Choroid plexus epithelial cell (primary cell): ENCODE measurements at places on chromosomes 13 and 19.
A peak's percentile ranks its signal among the peaks of the same experiment; 100 is the strongest.

- no peak for DNase-seq
These were observed 889 bp downstream of the UBL5 start for GRCh38 chr19:9828551-9829063.

- no peak for DNase-seq
These were observed 6.8 kb upstream of the ZNF135 start for GRCh38 chr19:58052256-58052655.

GRCh38 chr13:78675112-78675511 is 16.2 kb upstream of the OBI1 start:
- no peak for DNase-seq

DNA sequence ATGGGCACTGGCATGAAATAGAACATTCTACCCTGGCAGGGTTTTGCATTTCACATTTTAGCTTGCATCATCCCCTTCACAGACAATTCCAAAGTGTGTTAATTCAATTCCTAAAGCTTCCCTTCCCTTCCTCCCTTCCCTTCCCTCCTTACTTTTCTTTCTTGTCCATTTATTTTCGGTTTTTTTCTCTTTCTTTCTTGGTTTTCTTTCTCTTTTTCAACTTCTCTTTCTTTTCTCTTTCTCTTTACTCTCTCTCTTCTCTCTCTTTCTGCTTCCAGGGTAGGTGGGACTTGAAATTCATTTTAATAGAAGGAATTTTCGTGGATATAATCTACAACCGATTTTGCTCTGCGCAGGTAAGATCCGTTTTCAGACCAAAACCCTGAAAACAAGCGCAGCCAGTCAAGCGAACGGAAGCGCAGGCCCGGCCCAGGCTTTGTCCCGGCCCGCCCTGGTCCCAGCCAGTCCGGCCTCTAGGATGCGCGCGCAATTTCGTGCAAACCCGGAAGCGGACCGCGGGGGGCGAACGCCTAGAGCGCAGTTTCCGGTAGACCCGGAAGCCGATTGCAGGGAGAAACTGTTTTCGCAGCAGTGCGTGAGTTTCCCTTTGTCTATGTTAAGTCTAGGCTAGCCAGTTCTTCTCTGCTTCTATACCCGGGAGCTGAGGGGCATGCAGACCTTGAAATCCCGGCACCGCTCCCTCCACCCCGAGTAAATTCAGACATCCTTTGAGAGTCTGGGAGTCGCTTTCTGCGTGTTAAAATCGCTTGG is at the start of gene ZNF528:
TSS of gene ZNF528 (plus strand) at position 540 of the 771 bp plus-strand sequence. CDS start 4,165 bp downstream, outside the sequence.
- DNase-seq: peak; percentile 96

DNA sequence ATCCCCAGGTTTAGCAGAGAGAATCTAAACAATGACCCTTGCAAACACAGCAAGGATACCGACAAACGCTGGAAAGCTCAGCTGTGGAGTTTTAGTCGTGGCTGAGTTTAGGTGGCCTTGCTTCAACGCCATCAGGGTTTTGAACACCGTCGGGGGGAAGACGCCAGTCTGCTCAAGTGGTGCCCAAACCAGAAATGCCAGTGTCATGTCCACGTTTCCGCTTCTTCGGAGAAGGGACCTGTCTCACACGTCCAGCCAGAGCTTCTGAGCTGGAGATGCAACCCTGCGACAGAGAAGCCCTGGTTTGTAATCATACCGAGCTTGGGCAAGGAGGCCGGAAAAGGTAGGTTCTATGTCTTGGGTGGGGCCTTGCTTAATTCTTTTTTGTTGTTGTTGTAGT is 42.6 kb upstream of the ATP11A start:
- DNase-seq: no peak

GRCh38 chr13:51914137-51914493 is 52.3 kb downstream of the CCDC70 start:
- DNase-seq: no peak

DNA sequence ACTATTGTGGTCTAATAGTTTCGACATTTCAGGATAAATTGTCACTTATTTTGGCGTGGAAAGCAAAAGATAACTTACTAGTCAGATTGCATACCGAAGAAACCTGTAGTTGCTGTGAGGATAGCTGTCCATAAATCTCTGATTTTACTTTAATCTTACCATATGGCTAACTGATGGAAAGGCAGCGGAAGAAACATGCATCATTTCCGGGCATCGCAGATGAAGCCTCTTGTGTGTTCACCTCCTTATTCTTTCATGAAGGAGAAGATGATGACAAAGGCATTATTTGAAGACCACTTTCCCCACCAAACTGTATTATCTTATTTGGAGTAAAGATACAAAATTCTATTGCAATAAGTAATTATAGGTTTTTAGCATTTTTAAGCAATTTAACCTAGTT is 763.6 kb upstream of the SLITRK6 start:
- DNase-seq: no peak

GRCh38 chr13:43343645-43344044 is 320.3 kb downstream of the DNAJC15 start:
- DNase-seq: no peak

DNA sequence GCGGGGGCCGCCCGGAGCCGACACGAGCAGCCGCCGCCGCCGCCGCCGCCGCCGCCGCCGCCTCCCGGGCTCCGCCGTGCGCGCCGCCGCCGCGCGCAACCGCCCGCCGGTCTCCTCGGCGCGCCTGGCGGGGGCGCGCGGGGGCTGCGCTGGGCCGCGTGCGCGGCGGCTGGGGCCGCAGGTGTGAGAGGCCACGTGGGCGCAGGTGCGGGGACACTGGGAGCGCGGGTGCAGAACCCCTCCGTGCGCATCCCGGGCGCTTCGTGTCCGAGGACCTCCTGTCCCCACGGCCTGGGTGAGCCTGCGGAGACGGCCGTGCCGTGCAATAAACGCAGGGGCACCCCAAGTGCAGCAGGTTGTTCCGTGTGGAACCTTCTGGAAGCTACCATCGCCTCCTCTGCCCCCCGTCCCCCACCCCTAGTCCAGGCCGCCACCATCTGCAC is at the start of gene LINGO3:
TSS of gene LINGO3 (minus strand) at position 41 of the 443 bp plus-strand sequence. CDS start 16,378 bp downstream, outside the sequence.
- DNase-seq: no peak

- peak; percentile 44 for DNase-seq
These were observed 1.6 kb upstream of the BBC3 start for GRCh38 chr19:47232422-47233211.

DNA sequence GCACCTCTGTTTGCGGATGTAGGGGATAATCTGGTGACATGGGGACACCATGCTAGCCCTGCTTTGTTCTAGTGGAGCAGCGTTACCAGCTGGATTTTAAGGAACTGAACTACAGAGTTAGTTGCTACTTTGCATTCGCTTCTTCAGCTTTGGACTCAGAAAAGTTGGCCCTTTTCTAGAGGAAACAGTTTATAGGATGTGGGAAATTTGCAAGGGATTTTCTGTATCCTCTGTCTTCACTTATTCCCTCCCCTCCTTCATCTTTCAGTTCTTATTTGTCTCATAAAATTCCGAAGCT is 2.1 kb downstream of the GATAD2A start:
- DNase-seq: no peak

- no peak for DNase-seq
These were observed 353.0 kb upstream of the KLF12 start for GRCh38 chr13:74487091-74487722.

DNA sequence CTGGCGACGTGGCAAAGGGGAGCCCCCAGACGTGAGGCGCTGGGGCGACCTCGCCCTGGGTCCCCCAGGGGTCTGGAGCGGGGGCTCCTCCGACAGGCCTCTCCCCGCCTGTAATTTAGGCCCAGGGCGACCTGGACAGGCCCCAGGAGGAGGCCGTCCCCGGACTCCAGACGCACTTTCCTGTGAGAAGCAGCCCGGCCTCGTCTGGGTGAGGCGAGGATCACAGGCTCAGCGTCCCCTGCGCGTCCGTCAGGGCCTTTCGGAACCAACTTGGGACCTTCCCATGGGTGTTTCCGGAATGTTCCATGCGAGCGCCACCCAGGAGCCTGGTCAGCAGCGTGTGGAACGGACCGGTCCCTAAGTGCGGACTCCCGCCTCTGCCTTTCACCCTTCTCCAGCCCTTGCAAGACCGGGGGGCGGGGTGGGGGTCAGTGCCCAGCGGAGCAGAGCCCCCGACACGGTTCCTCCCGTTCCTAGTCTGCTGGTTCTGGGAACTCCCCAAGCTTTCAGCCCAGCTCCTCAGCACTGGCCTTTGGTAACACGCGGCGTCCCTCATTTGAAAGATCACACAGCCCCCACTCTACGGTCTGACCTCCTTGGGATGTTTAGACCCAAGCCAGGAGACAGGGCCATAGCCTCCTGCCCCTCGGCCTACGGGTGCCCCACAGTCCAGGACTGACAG is 1.1 kb upstream of the GRTP1 start:
- no peak for DNase-seq

DNA sequence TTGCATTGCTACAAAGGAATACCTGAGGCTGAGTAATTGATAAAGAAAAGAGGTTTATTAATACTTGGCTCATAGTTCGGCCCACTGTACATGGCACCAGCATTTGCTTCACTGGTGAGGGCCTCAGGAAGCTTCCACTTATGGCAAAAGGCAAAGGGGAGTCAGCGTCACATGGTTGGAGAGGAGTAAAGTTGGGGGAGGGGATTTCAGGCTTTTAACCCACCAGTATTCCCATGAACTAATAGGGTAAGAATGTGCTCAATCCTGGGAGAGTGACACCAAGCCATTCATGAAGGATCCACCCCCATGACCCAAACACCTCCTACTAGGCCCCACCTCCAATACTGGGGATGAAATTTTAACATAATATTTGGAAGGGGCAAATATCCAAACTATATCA is 82.5 kb upstream of the MYCBP2 start:
- DNase-seq: no peak

DNA sequence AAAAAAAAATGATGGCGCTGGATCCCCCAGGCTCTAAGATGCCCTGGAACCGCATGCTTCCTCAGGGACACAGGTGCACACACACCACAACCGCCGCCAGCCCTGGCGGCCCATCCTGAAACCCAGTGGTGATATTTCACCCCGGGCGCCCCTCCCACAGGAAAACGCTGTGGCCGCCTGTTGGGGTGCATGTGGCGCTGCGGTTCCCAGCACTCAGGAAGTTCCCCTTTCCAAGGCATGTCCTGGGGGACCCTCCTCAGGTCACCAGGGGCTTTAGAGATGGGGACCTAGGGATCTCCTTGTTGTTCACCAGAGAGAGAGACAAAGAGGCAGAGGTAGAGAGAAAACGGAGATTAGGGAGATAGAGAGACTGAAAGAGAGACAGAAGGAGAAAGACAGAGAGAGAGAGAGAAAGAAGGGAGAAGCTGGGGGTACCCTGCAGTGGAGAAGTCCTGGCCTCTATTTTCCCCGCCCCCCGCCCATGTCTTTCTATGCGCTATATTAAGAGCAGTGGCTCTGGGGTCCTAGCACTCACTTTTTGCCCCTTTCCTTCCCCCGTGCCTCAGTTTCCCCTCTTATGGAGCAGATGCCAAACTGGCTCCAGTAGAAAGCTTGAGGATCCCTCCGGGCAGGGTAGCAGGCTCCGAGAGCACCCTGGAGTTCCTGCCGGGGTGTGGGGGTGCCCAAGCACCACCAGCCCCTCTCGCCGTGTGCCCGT is 2.3 kb downstream of the ADGRE2 start:
- DNase-seq: no peak

DNA sequence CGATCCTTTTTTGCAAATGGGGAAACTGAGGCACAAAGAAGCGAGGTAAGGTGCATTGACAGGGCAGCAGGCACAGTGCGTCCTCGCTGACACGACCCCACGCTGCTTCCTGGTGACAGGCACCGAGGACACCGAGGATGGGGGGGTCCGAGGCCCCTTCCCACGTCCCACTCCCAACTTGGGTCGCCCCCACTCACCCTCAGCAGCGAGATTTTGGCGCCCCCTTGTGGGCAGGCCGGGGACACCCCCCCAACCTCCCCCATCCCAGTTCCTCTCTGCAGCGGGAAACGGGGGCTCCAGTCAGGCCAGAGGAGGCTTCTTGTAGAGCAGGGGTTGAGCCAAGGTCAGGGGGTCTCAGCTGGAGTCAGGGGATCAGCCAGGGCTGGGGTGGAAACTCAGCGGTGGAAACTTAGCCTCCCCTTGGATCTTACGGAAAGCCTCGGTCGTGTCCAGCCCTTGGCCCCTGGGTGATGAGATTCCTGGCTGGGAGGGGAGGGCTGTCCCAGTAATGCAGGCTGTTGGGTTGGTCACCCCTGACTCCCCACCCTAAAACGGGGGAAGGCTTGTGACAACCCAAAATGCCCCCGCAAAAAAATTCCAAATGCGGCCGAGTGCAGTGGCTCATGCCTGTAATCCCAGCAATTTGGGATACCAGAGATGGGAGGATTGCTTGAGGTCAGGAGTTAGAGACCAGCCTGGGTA is 8.2 kb downstream of the SMIM24 start:
- no peak for DNase-seq

GRCh38 chr13:21069561-21070004 is 8.2 kb upstream of the LATS2 start:
- DNase-seq: peak; percentile 97

DNA sequence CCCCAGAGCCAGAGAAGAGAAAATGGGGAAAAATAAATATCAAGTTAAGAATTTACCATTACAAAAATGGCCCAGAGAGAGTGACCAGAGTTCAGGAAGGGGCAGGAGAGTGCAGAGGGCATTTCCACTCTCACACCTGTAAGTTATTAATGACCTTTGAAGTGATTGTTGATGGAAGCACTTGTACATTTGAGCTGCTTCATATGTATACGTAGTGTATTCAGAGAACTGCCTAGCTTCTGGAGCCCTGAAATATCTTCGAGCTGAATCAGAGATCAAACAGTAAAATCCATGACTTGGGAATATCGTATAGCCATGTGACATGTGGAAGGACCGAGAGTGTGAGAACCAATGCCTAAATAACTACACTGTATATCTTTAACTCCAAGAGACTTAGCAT is 49.2 kb upstream of the PCCA start:
- peak; percentile 34 for DNase-seq

DNA sequence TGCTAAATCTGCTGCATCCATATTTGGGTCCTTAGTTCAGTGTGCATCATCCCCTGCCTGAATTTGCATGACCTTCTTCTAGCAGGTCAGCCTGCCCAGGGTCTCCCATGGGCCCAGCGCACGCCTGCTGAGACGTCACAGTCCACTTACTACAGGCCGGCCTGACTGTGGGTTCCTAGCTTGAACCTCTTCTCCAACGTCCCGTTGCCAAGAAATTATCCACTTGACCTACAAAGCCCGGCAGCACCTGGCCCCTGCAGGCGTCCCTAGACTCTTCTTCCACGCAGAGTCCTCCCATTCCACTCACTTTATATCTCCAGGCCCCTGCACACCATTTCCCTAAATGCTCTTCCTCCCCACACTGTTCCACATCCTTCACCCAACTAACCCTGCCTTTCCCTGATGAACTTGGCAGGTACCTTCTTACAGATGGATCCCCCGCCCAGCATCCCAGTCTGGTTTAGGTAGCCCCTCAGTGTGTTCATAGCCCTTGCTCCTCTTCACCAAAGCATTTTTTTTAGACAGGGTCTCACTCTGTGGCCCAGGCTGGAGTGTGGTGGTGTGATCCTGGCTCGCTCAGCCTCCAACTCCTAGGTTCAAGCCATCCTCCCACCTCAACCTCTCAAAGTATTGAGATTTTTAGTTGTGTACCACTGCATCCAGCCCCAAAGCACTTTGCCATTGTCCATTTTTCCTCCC is 155.0 kb upstream of the SOX1 start:
- DNase-seq: no peak

DNA sequence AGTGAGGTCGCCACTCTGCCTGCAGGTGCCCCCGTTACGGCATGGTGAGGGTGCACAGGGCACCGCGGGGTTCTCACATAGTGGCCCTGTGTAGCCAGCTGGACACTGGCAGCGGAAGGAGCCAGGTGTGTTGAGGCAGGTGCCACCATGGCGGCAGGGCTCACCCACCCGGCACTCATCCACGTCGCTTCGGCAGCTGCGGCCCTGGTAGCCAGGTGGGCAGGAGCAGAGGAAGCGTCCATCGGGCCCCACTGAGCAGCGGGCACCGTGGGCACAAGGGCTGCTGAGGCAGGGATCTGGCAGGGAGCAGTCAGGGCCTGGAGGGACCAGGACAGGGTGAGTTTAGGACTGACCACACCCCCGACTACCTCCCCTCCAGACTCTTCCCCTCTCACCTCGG is 8.8 kb downstream of the NOTCH3 start:
- no peak for DNase-seq
